ENCODE measurements at places on chromosomes 12 and 14.

- DNase-seq: peak; percentile 17
Observed at GRCh38 chr12:116784238-116784612, 46.1 kb downstream of the RNFT2 start.

- DNase-seq: no peak
Observed at GRCh38 chr14:21405097-21405496, 21.3 kb upstream of the SUPT16H start.

- peak; percentile 34 for DNase-seq
Observed at GRCh38 chr12:120826335-120826734, 77.8 kb downstream of the SPPL3 start.

- DNase-seq: no peak
Observed at GRCh38 chr14:91293281-91293680, 48.8 kb upstream of the GPR68 start.

DNA sequence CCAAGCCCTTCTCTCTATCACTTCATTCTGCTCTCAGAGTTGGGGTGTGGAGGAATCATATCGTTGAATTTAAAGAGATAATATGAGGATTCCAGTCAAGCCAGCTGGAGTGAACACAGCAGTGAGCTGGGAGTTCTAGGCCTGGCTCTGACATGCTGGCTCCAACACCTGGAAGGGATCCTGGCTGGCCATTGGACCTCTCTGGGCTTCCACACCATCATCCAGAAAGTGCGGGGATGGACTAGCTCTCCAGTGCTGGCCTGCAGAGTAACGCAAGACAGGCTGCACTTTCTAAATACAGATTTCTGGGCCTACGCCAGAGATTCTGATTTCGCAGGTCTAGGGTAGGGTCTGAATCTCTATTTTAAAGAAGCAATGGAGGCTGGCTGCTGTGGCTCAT lies 34.8 kb upstream of the HDAC7 start:
- DNase-seq: no peak

DNA sequence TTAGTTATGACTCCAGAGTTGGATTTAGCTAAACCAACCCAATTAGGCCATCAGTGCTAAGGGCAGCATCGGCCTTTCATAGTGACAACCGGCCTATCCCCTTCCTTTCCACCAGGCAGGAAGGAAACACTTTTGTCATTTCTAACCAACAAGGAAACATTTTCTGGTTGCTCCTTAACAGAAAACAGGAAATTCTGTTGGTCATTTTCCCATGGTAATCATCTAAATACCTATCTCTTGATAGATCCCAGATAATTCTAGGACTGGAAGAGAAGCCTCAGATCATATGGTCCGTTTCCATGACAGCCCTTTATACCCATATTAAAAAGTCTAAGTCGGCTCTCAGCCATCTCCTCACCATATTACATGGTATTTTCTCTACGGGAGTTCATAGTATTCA lies 79.2 kb upstream of the USP44 start:
- no peak for DNase-seq

GRCh38 chr12:105590571-105590970 lies 260.1 kb downstream of the C12orf75 start:
- no peak for DNase-seq

- DNase-seq: no peak
Observed at GRCh38 chr12:47214771-47215170, 135.0 kb upstream of the AMIGO2 start.

GRCh38 chr14:31543969-31544799 lies 17.0 kb upstream of the NUBPL start:
- DNase-seq: no peak

- no peak for DNase-seq
Observed at GRCh38 chr12:108653082-108653516, 19.4 kb upstream of the SELPLG start.

DNA sequence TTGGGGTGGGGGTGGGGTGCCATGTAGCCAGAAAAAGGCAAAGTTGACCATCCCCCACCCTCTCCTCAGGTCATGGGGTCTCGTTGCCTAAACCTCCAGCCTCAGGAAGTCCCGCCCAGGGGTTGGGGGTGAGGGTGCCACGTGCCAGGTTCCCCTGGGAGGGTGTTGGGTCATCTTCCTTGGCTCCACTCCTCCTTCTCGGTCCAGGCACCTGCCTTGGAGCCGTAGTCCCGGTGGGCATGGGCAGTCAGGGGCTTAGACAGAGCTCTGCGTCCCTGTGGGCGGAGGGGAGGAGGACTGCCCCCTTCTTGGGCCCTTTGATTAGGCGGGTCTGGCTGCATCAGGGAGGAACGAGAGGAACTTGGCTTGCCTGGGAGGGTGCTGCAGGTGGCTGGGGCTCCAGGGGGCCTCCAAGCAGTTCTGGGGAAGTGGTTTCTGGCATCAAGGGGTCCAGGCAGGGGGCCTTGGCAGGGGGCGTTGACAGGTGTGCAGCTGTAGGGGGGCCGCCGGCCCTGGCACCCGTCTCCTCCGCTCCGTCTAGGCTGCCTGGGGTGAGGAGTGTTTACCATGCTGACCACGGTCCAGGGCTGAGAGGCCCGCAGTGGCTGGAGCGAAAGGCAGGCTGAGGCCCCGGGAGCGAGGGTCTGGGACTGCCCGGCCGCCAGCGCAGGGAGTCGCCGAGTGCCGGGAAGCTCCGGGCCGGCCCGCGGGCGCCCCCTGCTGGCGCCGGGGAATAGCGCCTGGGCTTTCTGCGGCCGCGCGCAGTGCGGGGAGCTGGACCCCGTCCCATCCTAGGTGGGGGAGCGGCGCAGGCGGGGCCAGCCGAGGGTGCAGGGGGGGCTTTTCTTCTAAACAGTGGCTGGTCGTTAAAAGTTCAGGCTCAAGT lies 7.9 kb downstream of the SETD1B start:
- DNase-seq: peak; percentile 81

DNA sequence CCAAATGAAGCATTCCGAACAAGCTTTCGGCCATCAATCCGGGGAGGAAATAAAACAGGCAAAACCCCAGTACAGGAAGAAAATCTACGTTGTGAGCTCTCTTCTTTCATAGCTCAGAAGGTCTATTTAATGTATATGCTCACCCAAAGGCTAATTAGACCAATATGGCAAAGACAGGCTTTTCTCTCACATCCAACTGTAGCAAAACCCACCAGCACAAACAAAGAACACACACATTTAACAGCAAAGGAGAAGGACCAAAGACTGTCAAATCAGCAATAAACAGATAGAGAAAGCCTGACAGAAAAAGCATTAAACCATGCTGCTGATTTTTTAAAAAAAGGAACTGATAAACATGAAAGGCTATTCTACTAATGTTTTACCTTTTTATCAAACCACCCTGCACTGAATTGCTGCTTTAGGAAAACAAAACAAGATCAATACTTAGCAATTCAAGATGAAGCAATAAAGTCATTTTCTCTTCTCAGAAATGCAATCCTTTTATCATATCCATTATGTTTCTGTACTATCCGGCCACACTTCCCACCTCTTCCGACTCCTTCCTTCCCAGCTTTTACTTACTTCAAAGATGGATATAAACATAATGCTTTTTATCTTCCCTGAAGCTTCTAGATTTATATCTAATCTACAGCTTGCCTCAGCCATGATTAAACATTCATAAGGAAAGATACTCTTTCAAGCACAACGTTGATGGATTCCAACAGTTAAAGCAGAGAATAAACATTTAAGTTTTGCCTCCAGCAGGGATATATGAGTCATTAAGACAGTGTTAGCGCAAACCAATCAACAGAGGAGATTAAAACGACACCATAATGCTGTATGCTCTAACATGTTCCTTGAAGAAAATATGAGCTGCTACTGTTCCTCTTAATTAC lies 74.6 kb upstream of the BBS10 start:
- no peak for DNase-seq

GRCh38 chr12:6192604-6193380 lies 7.4 kb upstream of the CD9 start:
- DNase-seq: no peak

DNA sequence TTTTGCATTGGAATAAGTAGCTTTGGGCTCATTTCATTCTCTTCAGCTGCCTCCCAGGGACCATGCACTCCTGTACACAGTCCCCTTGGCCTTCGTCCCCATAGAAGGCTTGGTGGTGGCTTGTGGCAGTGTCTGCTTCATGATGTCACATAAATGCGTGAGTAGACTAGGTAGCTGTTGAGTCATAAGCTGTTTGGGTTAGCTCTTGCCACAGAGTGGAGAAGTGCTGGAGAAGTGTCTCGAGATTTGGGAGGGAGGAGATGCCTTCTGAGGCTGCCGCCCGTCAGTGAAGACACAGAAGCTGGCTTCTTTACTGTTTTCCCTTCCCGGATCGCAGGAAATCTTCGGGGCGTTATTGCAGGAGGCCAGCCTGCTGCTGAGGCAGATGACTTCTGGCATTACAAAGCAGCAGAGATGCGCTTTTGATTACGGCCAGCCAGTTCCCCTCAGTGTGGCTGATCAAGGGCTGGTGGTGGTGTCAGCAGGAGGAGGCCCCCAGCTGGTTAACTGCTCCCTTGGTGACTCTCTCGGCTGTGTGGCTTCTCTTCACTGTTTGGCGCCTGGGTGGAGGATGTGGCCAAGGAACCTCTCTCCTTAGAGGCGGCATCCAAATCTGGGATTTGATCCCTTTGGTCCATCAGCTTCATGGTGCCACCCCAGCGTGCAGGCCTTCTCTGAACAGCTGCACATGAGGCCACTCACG lies 67.6 kb downstream of the AACS start:
- DNase-seq: no peak

GRCh38 chr12:6788972-6789924 lies at the start of gene CD4:
TSS of gene CD4 (plus strand) at chr12:6789528. CDS start at chr12:6800139, 10,611 bp downstream.
- peak; percentile 52 for DNase-seq

DNA sequence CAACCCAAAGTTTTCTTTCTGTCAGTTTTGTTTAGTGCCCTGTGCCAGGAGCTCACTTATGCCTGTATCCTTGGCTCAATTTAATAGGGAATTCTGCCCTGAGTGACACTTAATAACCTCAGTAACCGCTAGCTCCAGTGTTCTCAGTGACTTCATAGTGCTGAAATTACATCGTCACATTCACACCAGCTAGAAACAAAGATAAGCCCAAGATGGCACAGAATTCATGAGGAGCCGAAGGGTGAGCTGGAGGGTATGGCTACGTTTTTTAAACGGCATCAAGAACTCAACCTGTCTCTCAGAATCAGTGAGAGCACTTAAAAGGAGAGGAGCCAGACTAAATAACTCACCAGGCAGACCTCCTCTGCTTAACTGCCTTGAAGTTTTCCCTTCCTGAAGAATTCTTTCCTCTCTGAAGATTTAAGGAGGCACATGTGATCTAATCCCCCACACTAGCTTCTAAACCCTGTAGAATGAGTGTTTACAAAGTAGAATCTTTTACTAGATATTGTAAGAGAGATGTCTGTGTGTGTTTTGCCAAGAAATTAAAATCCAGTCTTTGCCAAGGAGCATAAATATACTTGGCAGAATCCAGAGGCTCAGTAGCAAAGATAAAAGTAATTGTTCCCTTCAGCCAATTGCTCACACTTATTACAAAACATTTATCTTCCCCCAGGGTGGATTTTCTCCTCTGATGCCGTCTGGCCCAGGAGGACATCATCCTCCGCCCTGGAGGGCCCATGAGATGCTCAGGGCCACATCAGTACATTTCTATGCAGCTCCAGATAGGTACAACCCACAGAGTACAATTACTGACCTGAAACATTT lies 37.3 kb downstream of the PTGER2 start:
- DNase-seq: no peak

DNA sequence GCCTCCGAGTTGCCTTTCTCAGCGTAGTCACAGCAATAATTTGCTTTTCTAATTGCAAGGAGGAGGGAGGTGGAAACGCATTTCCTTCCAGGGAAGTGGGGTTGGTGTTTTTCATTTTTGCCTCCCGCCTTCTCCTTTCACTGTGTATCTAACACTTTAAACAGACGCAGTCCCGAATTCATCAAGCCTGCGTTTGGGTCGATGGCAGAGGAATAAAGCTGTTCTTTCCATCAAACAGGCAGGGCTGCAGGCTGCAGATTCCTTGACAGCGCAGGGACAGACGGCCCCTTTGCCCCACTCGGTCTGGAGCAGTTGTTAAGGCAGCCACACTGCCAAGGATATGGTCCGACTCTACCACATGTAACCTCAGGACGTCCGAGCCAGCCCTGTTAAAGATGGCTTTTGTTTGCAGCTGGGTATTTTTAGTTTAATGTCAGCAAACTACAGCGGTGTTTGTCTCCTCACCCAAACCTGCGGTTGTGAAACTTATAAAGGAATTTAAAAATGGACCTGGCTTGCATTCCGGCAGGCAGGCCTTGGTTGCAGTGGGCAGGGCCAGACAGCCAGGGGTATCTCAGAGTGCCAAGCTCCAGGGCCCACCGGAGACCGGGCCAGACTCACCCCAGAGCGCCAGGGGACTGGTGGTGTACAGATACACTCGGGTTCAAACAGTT lies 2.1 kb downstream of the CHST11 start:
- DNase-seq: no peak

DNA sequence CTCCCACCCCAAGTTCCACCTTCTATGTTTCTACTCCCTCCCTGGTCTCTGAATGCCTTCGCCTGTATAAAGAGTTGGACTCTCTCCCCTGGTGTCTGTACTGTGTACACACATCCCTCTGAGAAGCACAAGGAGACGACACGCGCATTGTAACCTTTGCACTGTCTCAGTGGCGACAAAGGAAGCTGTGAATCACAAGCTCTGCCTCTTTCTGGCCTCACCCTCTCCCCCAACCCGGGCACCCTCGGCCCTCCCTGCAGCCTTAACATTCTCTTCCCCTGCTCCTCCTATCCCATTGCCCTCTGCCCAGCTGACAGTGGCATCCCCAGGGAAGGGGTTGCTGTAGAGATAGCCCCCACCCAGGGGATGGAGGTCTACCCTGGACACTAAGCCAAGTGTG lies 2.5 kb upstream of the SMARCD1 start:
- no peak for DNase-seq

- DNase-seq: no peak
Observed at GRCh38 chr14:52154992-52155650, 86.3 kb upstream of the NID2 start.

- no peak for DNase-seq
Observed at GRCh38 chr12:52436000-52436827, 2.0 kb upstream of the KRT75 start.

DNA sequence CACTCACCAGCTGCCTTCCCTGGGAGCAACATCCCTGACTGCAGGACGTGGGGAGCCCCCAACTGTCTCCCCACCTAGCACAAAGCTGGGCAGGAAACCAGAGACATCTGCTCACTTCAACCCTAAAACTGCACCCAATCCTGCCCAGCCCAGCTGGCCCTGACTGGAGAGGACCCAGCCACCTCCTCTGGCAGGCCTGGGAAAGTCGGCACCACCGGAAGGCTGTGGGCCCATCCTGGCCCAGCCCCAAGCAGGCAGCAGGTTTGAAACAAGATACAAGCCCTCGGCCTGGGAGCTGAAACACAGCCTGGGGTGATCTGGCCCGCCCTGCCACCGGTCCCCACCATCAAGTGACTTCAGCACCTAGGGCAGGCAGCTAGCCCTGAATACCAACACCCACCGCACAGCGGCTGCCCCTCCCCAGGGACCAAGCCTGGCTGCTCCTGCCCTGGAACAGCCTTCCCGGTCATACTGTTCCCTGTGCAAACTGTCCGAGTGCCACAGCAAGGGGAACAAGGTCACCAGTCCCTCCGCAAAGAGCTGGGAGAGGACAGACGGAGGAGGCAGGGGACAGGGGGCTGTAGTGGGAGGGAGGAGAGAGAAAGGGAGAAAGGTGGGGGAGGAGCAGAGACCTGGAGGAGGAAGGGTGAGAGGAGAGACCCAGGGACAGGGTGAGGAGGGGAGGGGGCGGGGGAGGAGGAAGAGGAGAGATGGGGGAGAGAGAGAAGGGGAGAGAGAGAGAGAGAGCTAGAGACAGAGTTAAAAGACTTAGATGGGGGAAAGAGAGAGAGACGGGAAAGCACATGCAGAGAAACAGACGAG lies 115.7 kb downstream of the RFLNA start:
- DNase-seq: no peak

- no peak for DNase-seq
Observed at GRCh38 chr12:105099356-105099755, 8.2 kb upstream of the WASHC4 start.
